A375 (cell line): ENCODE measurements at places on chromosomes 7 and 10. TPM values are rescaled to one million over a fixed set of nuclear protein-coding genes. Genes with fewer than 3 reads are reported as not detected.

RAB18 gene
- total RNA-seq: 10.6 and 22.9 TPM in 2 replicates

TCAF2 gene
- total RNA-seq: 4.1 and 4.4 TPM in 2 replicates

KBTBD2 gene
- total RNA-seq: 33.3 and 33.8 TPM in 2 replicates

ELAPOR2 gene
- total RNA-seq: 17.3 and 25.4 TPM in 2 replicates

BRAT1 gene
- total RNA-seq: 48.8 and 51.0 TPM in 2 replicates

FRMD4A gene
- total RNA-seq: 61.6 and 66.7 TPM in 2 replicates

BLVRA gene
- 35.1 and 37.6 TPM in 2 replicates for total RNA-seq

MRLN gene
- total RNA-seq: not detected in 2 replicates

TAS2R39 gene
- total RNA-seq: not detected in 2 replicates

CYP3A7 gene
- total RNA-seq: not detected in 2 replicates

DNAJB6 gene
- total RNA-seq: 220 and 223 TPM in 2 replicates

CAV1 gene
- total RNA-seq: 84.5 and 101 TPM in 2 replicates

LIMK1 gene
- 20.7 and 20.9 TPM in 2 replicates for total RNA-seq

GPR26 gene
- total RNA-seq: not detected in 2 replicates

PTPRE gene
- total RNA-seq: 0.83 and 1.3 TPM in 2 replicates

SPDYE11 gene
- not detected in 2 replicates for total RNA-seq

GPR85 gene
- 0.74 and 0.83 TPM in 2 replicates for total RNA-seq

GARIN1A gene
- total RNA-seq: 0.87 and 1.1 TPM in 2 replicates

SPDYE6 gene
- not detected in 2 replicates for total RNA-seq

TUBB8 gene
- not detected in 2 replicates for total RNA-seq

ANKRD1 gene
- 34.6 and 35.3 TPM in 2 replicates for total RNA-seq

CNTNAP2 gene
- 0.57 and 0.69 TPM in 2 replicates for total RNA-seq

STRIP2 gene
- 5.1 and 7.6 TPM in 2 replicates for total RNA-seq

HMX3 gene
- 3.5 and 6.3 TPM in 2 replicates for total RNA-seq

BHLHA15 gene
- total RNA-seq: 0.61 and 0.64 TPM in 2 replicates

TUBAL3 gene
- not detected in 2 replicates for total RNA-seq

WEE2 gene
- total RNA-seq: not detected in 2 replicates

GBX1 gene
- not detected in 2 replicates for total RNA-seq

TET1 gene
- 1.3 and 2.0 TPM in 2 replicates for total RNA-seq

MUC3A gene
- total RNA-seq: not detected in 2 replicates

SH2D4B gene
- total RNA-seq: 0.03 and 0.30 TPM in 2 replicates

RAB19 gene
- total RNA-seq: not detected in 2 replicates

UPK3BL2 gene
- total RNA-seq: 21.6 and 24.7 TPM in 2 replicates

ZNF655 gene
- 121 and 149 TPM in 2 replicates for total RNA-seq

ARHGAP22 gene
- total RNA-seq: 3.7 and 4.2 TPM in 2 replicates

BMPR1A gene
- total RNA-seq: 18.3 and 20.4 TPM in 2 replicates

AKR1C8 gene
- total RNA-seq: 0.21 TPM in 1 of 2 replicates, not detected in the other

FHIP2A gene
- 8.5 and 9.4 TPM in 2 replicates for total RNA-seq

CRPPA gene
- total RNA-seq: 0.64 and 1.5 TPM in 2 replicates

NUTM2E gene
- not detected in 2 replicates for total RNA-seq

CALHM3 gene
- total RNA-seq: 0.34 and 1.2 TPM in 2 replicates

CPXM2 gene
- total RNA-seq: not detected in 2 replicates

WDFY4 gene
- 0.26 TPM in 1 of 2 replicates, not detected in the other for total RNA-seq

EBLN1 gene
- total RNA-seq: not detected in 2 replicates

TAS2R4 gene
- 0.05 and 0.19 TPM in 2 replicates for total RNA-seq

CYP26C1 gene
- 0.04 and 0.27 TPM in 2 replicates for total RNA-seq

CREM gene
- total RNA-seq: 51.6 and 57.3 TPM in 2 replicates

PLCE1 gene
- total RNA-seq: 4.4 and 6.3 TPM in 2 replicates

PDLIM1 gene
- total RNA-seq: 11.4 and 11.6 TPM in 2 replicates

IFIT1B gene
- total RNA-seq: not detected in 2 replicates

CLCN1 gene
- total RNA-seq: not detected in 2 replicates
